ENCODE measurements at places on chromosomes 12 and 14. TPM values are rescaled to one million over a fixed set of nuclear protein-coding genes. Genes with fewer than 3 reads are reported as not detected.

GRCh38 chr12:68772714-68773113 is 26.7 kb downstream of the SLC35E3 start:
- H3K27ac ChIP-seq: peak overlapping the region; percentile 45
- DNase-seq: peak; percentile 35
- H3K36me3 ChIP-seq: no peaks in the 10 kb centered on the region
- H3K4me1 ChIP-seq: peaks cover 20% of the 10 kb centered on the region
- H3K27me3 ChIP-seq: no peaks in the 10 kb centered on the region
- peak overlapping the region; percentile 32 for H3K4me3 ChIP-seq

DNA sequence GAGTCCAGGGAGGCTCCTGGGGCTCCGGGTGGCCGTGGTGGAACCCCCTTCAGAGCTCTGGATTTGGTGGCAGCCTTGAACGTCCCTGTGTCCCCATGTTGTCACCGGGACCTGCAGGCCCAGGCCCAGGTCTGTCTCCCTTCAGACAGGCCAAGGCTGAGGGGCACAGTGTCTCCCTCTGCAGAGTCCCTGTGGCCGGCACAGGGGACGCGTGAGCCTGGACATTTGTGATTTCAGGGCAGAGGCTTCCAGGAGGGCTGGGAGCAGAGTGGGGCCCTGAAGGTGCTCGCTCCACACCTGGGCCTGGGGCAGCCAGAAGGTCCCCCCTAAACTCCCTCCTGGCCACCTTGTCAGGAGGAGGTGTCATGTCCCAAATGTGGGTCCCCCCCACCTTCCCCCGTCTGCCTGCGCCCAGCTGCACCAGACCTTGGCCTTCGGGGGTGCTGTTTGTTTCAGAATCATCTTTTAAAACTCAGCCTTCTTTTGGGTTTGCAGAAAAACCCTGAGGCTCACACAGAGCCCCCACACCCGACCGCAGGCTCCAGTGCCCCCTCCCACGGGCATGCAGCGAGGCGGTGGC is 47.6 kb downstream of the KIF26A start:
- no peaks in the 10 kb centered on the region for H3K36me3 ChIP-seq
- no peak overlapping the region for H3K4me3 ChIP-seq

GRCh38 chr14:45249856-45250575 is 3.0 kb downstream of the MIS18BP1 start:
- peaks cover 31% of the 10 kb centered on the region for H3K4me1 ChIP-seq
- H3K4me3 ChIP-seq: peak overlapping the region; percentile 30
- H3K36me3 ChIP-seq: no peaks in the 10 kb centered on the region
- H3K27ac ChIP-seq: peak overlapping the region; percentile 42
- peak; percentile 39 for DNase-seq
- no peaks in the 10 kb centered on the region for H3K27me3 ChIP-seq

- H3K36me3 ChIP-seq: no peaks in the 10 kb centered on the region
- H3K27me3 ChIP-seq: no peaks in the 10 kb centered on the region
- no peak overlapping the region for H3K27ac ChIP-seq
- no peak for DNase-seq
- H3K4me1 ChIP-seq: peaks cover 39% of the 10 kb centered on the region
Observed at GRCh38 chr12:93247313-93247991, 130.3 kb upstream of the NUDT4 start.

- H3K4me1 ChIP-seq: no peaks in the 10 kb centered on the region
- H3K4me3 ChIP-seq: no peak overlapping the region
- peaks cover 1% of the 10 kb centered on the region for H3K36me3 ChIP-seq
- no peaks in the 10 kb centered on the region for H3K27me3 ChIP-seq
- H3K27ac ChIP-seq: no peak overlapping the region
- DNase-seq: no peak
Observed at GRCh38 chr14:31441273-31442111, 15.8 kb downstream of the DTD2 start.

DNA sequence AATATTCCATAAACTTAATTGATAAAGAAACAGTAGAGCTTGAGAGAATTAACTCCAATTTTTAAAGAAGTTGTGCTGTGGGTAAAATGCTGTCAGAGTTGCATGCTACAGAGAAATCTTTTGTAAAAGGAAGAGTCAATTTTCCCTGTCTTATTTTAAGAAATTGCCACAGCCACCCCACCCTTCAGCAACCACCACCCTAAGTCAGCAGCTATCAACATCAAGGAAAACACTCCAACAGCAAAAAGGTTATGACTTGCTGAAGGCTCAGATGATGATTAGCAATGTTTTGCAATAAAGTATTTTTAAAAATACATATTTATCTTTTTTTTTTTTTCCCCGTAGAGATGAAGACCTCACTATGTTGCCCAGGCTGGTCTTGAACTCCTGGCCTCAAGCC is 6.5 kb upstream of the DRAM1 start:
- H3K4me1 ChIP-seq: no peaks in the 10 kb centered on the region
- DNase-seq: no peak
- H3K27ac ChIP-seq: no peak overlapping the region
- H3K27me3 ChIP-seq: no peaks in the 10 kb centered on the region
- H3K36me3 ChIP-seq: no peaks in the 10 kb centered on the region
- H3K4me3 ChIP-seq: no peak overlapping the region

DNA sequence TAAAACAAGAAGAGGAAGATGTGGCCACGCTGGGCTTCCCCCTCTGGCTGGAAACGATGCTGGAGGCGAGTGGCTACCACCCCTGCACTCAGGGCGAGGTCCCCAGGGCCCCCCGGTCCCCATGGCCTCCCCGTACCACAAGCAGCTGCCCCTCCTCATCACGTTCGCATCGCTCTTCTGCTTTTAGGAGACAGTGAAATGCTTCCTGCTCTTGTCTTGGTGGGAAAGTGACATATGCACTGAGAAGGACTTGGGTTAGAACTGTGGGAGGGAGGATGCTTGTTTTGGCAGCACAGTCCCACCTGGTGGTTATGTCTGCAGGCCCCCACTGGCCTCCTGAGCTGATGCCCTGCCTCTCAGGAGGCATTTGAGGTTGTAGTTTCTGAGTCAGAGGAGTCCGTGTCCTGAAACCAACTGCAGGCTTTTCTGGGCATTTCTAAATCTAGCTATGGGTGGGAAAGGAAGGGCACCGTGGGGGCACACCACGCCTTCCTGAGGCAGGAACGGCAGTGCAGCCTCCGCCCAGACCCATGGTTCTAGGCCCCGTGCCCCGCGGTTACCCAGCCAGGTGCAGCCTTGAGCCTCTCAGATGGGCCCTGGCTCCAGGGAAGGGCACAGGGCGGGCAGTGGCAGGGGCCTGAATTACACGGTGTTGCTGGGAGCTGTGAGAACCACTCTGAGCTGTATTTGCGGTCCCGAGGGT is 139.3 kb downstream of the ADGRD1 start:
- peak; percentile 33 for DNase-seq
- H3K4me1 ChIP-seq: peaks cover 17% of the 10 kb centered on the region
- H3K36me3 ChIP-seq: no peaks in the 10 kb centered on the region
- no peak overlapping the region for H3K4me3 ChIP-seq
- H3K27me3 ChIP-seq: peaks cover 8% of the 10 kb centered on the region

GRCh38 chr12:108173160-108173559 is 44.1 kb downstream of the WSCD2 start:
- no peaks in the 10 kb centered on the region for H3K36me3 ChIP-seq
- no peaks in the 10 kb centered on the region for H3K4me1 ChIP-seq
- H3K27ac ChIP-seq: no peak overlapping the region

DNA sequence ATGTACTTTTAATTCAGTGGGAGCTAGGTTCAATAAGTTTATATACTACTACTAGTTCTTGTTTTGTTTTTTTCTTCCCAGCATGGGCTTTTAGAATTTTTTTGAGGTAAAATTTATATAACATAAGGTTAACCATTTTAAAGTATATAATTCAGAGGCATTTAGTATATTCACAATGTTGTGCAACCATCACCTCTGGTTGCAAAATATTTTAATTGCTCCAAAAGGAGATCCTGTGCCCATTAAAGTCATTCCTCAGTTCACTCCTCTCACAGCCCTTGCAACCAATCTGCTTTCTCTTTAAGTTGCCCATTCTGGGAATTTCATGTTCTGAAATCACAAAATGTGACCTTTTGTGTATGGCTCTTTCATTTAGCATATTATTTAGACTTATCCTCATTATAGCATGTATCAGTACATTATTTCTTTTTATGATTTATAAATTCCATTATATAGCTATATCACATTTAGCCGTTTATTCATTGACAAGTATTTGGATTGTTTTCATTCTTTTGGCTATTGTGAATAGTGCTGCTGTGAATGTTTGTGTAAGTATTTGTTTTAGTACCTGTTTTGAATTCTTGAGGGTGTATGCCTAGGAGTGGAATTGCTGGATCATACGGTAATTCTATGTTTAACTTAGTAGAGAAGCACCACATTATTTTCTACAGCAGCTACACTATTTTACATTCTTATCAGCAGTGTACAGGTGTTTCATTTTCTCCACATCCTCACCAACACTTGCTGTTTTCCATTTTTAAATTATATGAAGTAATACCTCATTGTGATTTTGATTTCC is 59.1 kb downstream of the ARHGAP5 start:
- H3K27me3 ChIP-seq: no peaks in the 10 kb centered on the region
- peaks cover 9% of the 10 kb centered on the region for H3K36me3 ChIP-seq
- H3K4me3 ChIP-seq: no peak overlapping the region
- H3K4me1 ChIP-seq: no peaks in the 10 kb centered on the region

DNA sequence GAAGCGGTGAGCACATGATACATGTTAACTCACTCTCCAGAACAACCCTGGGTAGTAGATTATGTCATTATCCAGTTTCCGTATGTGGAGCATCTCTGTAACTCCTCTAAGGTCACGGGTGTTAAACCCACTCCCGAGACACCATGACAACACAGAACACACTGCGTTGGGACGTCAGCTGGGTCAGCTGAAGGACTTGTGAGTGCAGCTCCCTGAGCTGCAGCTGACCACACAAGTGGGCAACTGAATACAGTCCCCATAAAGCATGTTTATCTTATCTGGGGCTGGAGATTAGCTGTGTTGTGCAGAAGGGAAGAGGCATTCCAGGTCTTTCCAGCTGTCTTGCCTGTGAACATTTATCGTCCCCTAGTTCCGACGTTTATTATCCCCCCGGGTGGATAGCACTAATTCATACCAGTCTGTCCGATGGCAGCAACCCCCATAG is 211.5 kb downstream of the CHST11 start:
- no peaks in the 10 kb centered on the region for H3K36me3 ChIP-seq
- DNase-seq: no peak
- H3K27me3 ChIP-seq: no peaks in the 10 kb centered on the region
- H3K4me1 ChIP-seq: peaks cover 53% of the 10 kb centered on the region
- H3K27ac ChIP-seq: no peak overlapping the region
- H3K4me3 ChIP-seq: no peak overlapping the region

DNA sequence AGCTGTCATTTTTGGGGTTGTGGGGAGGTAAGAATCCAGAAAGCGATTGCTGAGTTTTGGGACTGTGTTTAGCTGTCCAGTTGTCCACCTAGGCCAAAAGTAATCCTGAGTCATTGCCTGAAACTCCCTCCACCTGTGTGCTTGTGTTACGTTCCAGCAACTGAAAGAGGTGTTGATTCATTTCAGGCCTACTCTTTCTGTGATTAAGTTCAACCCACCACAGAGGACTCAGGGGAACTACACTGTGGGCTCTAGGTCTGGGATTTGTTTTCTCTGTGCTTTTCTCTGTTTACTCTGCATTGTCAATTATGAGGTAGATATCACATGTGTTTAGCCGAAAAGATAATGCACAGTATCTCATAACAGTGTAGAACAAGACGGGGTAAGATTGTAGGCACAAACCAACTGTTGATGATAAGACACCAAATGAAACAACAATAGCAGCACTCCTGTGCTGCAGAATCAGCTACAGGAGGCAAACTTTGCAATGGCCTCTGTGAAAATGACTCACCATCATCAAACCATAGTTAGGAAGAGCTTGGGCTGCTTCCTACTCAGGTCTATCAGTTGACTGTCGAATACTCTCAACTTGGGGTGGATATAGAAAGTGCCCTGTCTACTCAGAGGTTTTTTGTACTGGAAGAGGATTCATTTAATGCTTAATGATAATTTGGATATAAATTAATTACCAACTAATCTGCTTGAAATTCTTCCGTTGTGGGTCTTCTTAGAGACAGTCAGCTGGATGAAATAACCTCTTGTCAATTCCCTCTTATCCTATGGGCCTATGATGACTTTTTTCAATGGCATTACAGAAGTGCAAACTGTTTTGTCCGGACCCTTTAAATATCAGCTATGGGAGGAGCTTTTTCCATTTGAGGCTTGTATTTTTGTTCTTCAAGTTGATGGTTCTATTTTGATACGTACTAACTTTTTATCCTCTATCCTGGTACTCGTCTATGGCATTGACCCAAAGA is 385.9 kb downstream of the BMP4 start:
- no peaks in the 10 kb centered on the region for H3K4me1 ChIP-seq
- DNase-seq: no peak
- H3K4me3 ChIP-seq: no peak overlapping the region

GRCh38 chr14:34966413-34966812 is 16.4 kb upstream of the SRP54 start:
- no peak overlapping the region for H3K4me3 ChIP-seq
- H3K36me3 ChIP-seq: peaks cover 13% of the 10 kb centered on the region
- no peaks in the 10 kb centered on the region for H3K4me1 ChIP-seq
- H3K27ac ChIP-seq: no peak overlapping the region
- DNase-seq: no peak
- H3K27me3 ChIP-seq: no peaks in the 10 kb centered on the region

DNA sequence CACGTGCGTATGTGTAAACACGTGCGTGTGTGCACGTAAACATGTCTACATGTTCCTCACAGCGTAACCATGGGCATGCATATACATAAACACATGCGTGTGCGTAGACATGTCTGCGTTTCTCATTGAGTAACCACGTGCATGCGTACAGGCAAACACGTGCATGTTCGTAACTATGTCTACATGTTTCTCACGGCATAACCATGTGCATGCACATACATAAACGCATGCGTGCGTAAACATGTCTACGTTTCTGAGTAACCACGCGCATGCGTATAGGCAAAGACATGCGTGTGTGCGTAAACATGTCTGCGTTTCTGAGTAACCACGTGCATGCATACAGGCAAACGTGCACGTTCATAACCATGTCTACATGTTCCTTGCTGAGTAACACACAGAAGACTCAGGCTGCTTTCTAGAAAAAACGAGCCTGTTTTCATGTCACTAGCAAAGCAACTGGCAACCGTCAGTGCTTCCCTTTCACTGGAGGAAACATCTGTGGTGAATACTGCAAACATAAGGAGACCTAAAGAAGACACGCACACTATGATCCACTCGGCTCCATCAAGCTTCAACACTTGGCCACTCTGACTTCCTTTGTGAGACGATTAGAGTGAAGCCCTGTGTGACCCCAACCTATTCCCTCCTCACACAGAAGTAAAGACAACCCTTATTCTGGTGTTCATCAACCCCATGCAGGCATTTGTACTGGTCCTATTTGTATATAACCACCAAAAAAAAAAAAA is 28.8 kb downstream of the POLE start:
- no peak overlapping the region for H3K4me3 ChIP-seq
- no peaks in the 10 kb centered on the region for H3K27me3 ChIP-seq
- no peak for DNase-seq
- H3K36me3 ChIP-seq: peaks cover 67% of the 10 kb centered on the region
- H3K27ac ChIP-seq: no peak overlapping the region

- no peaks in the 10 kb centered on the region for H3K4me1 ChIP-seq
- no peak for DNase-seq
- H3K36me3 ChIP-seq: no peaks in the 10 kb centered on the region
Observed at GRCh38 chr12:109706747-109707469, 6.7 kb upstream of the FAM222A start.

The GPRC5D gene
- total RNA-seq: 0.92 TPM

The MRPS35 gene
- 18.0 TPM for total RNA-seq

The RASAL1 gene
- 13.9 TPM for total RNA-seq

The SLCO1B1 gene
- total RNA-seq: not detected

The CSRP2 gene
- 0.44 TPM for total RNA-seq

The GALC gene
- 17.8 TPM for total RNA-seq

The PMCH gene
- not detected for total RNA-seq

The SLC22A17 gene
- 0.89 TPM for total RNA-seq

The MGAT4C gene
- not detected for total RNA-seq

The PRMT5 gene
- 48.6 TPM for total RNA-seq

The CCDC198 gene
- total RNA-seq: not detected

The AMN gene
- total RNA-seq: 11.5 TPM
